ENCODE measurements at places on chromosomes 1 and 21.

GRCh38 chr1:1832820-1833219 is 54.5 kb upstream of the NADK start:
- DNase-seq, result no peak

GRCh38 chr1:17193222-17194132 is 11.5 kb upstream of the PADI1 start:
- peak; percentile 38 for DNase-seq

GRCh38 chr1:59237900-59238299 is 59.0 kb upstream of the FGGY start:
- no peak for DNase-seq

- no peak for DNase-seq
Observed at GRCh38 chr21:33039536-33039935, 13.8 kb downstream of the OLIG2 start.

DNA sequence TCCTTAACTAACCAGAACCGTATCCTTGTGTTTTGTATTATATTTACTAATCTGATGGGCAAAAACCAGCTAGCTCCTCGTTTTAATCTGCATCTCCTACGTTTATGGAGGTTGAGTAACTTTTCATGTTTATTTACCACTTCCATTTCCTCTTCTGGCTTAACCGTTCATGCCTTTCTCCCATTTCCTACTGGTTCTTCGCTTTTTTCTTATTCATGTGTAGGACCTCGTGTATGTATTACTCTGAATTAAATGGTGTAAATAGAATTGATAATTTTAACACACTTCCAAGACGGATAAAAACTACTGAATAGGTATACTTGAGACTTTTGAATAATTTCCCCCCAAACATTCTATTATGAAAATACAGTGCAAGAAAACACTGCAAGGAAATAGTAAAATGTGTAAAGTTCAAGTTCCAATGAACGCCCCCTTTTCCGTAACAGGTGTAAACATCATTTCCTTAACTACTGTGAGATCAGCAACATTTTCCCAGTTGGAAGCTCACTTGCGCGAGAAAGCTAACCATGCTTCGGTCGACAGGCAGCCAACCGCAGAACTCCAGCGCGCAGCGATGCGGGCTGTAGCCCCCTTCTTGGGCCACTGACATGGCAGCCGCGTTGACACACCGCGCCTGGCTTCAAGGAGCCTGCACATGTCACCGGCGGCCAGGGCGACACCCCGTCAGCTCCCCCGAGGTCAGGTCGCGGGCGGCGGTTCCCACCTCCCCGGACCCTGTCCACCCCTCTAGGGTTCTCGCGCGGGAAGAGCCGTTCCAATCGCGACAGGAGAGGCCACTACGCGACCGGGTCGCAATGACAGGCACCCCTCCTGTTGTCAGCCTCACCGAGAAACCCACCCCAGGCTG is 816 bp downstream of the EDEM3 start:
- DNase-seq, result peak; percentile 81

- no peak for DNase-seq
Observed at GRCh38 chr1:147753081-147753480, 7.3 kb downstream of the GJA5 start.

GRCh38 chr1:158124999-158125398 is 55.7 kb upstream of the CD1D start:
- DNase-seq, result peak; percentile 77

DNA sequence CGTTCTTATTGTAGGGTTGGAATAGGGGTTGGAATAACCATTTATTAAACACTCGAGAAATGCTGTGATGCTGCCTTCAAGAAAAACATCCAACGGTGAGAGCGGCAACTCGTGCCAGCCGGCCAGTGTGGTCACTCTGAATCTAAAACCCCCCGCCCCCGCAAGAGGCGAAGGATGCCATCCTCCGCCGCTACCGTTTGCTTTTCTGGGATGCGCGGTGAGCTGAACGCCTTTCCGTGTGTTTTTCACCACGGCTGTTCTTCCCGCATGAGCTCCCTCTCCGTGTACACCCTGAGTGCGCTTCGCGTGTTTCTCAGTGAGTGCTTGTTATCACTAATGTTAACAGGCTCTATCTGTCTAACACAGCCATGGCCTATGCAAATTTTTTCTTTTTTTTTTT is 42.0 kb upstream of the RIPK4 start:
- DNase-seq, result no peak

DNA sequence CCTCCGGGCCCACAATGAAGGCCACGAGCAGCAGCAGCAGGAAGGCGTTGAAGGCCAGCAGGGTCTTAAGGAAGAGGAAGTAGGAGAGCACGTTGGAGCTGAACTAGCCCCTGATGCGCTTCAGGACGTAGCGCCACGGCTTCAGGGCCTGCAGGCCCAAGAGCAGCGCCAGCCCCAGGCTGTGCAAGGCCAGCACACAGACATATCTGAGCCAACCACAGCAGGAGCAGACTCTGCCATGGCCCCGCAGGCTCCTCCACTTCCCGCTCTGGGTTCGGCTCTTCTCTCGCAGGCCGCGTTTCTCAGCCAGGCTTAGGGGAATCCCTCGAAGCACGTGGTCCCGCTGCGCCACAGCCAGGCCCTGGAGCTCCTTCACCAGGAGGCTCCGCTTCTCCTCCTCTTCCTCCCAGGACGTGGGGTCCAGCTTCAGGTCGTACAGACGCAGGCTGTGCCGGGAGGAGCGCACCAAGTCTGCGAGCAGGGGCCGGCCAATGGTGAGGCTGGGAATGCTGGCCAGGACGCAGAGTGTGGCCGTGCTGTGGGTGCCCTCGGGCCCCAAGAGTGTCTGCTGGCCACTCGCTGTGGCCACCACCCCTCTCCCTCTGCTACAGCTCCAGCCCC is 41.7 kb downstream of the ZNF691 start:
- no peak for DNase-seq

DNA sequence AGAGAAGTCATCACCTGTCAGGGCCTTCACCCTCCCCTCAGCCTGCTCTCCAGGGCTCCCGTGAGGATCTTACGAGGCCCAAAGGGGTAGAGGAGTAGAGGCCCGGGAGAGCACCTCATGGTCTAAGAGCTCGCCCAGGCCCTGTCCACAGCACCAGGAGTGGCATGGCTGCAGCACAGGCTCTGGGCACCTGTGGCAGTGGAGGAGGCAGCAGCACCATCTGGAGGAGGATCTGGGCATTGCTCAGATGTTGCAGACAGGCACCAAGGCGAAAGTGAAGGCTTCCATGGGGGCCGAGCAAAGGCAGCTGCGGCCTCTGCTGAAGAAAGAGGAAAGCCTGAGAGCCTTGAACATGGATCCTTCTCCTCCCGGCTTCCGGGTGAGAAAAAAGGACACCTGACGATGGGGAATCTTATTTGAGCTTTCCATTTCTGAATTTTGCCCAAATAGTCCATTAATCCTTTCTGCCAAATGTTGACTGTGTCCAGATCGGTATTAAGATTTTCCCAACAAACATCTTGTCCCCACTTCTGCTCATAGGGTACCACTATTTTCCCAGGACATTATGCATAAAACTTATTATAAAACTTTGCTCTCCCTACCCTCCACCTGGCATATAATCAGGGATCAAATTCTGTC is 604.7 kb downstream of the PTPRC start:
- peak; percentile 82 for DNase-seq

DNA sequence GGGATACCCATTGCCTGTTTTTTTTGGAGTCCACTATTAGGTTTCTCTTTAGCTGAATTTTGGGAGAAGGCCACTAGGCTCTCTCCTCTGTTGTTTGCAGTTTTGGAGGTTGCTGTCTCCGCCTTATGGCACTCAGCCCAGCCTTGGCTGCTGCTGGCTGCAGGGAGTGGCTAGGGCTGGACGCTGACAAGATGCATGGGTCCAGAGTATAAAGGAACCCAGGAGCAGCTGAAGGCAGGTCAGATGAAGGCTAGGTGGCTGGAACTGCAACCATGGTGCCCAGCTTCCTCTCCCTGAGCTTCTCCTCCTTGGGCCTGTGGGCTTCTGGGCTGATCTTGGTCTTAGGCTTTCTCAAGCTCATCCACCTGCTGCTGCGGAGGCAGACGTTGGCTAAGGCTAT is at the start of gene CYP4B1:
CYP4B1 (plus strand) TSS at position 237 of the 400 bp plus-strand sequence; CDS start at position 273, 36 bp downstream.
- no peak for DNase-seq

DNA sequence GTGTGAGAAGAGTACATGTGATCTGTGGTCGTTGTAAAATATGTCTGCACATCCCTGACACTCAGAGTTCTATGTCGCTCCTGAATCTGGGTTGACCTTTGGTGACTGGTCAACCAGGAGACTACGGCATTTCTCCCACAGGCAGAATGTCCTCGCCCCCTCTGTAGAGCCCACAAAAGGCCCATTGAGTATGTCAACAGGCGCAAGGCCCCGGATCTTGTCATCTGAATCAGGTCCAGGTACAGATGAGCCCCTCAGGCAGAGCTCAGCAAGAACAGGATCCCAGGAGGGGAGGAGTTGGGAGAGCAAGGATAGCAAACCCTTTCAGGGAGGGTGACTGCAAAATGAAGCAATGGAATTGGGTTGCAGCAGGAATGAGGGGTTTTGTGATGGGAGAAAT is 126.5 kb downstream of the MATN1 start:
- no peak for DNase-seq

DNA sequence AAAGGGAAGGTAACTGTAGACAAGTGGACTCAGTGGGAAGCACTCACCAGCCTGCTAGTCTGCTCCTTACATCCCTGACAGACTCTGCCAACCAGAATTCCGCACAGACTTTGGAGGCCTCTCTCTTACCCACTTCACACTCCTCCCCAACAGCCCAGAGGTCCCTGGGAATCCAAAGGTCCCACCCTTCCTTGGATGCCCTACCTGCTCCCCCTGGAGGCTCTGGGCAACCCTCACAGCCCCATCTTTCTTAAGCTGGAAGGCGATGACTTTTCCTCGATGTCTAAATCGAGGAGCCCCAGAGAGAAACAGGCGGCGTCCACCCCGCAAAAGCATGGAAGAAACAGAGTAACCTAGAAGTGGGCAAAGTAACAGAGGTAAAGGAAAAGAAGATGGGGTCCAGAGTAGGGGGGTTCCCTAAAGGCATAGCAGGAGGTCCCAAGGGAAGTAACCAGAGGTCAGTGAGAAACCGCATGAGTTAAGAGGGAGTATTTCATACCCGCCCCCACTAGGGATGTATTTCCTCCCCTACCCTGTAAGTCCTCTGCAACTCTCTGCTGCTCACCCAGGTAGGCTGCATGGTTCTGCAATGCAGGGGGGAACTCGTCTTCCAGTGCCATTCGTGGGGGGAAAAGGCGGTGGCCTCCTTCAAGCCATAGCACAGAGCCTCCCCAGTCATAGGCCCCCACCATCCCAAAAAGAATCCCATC is 8.4 kb downstream of the ITGA10 start:
- no peak for DNase-seq

DNA sequence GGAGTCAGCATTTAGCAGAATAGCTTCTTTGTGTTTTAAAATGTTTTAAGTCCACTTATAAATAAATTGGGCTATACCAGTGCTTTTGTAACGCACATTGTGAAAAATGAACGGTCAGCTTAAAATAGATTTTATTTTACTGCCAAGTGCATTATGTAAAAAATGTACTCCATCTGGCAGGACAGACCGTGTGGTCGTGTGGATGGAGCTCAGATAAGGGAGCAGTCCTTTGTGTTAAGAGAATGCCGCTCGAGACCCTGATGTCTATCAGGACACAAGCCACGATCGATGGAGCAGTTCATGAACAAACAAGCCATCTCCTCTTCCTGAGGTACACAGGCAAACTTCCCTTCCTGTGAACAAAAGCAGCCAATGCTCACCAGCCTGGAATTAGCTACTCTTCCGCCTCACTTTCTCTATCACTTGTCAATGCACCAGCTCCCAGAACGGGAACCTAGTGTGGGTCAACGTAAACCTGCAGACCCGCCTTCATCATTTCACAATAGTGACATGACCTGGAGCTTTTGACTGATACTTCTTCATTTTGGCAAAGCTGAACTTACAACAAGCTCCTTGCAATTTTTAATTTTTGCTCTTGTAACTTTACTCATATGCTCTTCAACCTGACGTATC is 243.5 kb downstream of the TGFB2 start:
- DNase-seq, result no peak

GRCh38 chr21:41684381-41685245 is 82.2 kb downstream of the RIPK4 start:
- no peak for DNase-seq

- no peak for DNase-seq
Observed at GRCh38 chr1:151583796-151584195, 28.1 kb upstream of the SNX27 start.

- no peak for DNase-seq
Observed at GRCh38 chr1:100750005-100750885, 30.7 kb downstream of the VCAM1 start.

- peak; percentile 83 for DNase-seq
Observed at GRCh38 chr1:43934101-43934985, 742 bp downstream of the ARTN start.

DNA sequence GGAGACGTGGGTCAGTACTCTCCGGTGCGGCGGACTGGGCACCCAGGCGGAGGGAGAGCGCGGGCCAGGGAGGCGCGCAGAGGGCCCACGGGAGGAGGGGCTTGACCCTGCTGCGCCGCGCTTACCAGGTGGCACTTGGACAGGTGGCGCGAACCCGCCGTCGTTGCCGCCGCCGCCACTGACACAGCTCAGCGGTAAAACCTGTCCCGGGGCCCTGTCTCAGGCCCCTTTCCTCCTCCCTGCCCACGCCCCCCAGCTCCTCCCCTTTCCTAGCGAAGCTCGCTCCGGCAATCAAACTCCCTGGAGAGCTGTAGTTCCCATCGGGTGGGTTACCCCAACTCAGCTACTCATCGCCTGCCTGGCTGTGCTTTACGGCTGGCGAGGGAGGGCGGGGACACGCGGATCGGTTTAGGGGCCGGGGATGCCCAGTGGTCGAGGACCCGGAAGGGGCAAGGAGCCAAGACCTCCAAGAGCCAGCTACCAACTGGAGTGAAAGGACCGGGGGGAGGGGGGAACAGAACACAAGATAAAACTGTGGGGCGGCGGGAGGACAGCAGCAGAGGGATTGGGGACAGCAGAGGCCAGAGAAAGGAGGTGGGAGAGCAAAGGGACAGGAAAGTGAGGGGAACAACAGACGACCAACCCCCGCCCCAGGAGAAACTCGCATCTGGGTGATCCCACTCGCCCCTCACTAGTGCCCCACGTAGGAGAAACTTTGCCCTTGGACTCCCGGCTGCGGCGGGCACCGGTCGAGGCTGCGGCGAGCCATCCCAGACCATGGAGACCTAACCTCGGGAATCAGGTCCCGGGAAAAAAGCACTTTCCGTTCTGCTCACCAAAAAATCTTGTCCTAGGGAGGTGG is 2.9 kb downstream of the GFI1 start:
- peak; percentile 85 for DNase-seq

- DNase-seq, result no peak
Observed at GRCh38 chr1:204201348-204202040, 5.2 kb upstream of the KISS1 start.

All from activated CD8-positive, alpha-beta memory T cell treated with anti-CD3 and anti-CD28 coated beads, Interleukin-2, amount 50 U/mL, for 48 hours (primary cell).